Breast epithelium (tissue), 4 donors: ENCODE measurements at places on chromosomes 11 and 22. TPM values are rescaled to one million over a fixed set of nuclear protein-coding genes. Genes with fewer than 3 reads are reported as not detected.

Gene ZNF215
- total RNA-seq = 2.3 TPM

Gene CELF1
- total RNA-seq = 114 TPM

Gene IFT27
- 19.0 TPM for total RNA-seq

Gene CYB5R2
- total RNA-seq = 9.8 TPM

Gene C11orf52
- total RNA-seq = 19.0 TPM

Gene PHOX2A
- total RNA-seq = not detected

Gene DAGLA
- 2.4 TPM for total RNA-seq

Gene SAC3D1
- 7.5 TPM for total RNA-seq

Gene OR5D13
- total RNA-seq = not detected

Gene CCDC89
- total RNA-seq = 1.6 TPM

Gene KRTAP5-2
- not detected for total RNA-seq

Gene CLCF1
- total RNA-seq = 10.2 TPM

Gene MPZL3
- 0.64 TPM for total RNA-seq

Gene TCF20
- total RNA-seq = 36.1 TPM

Gene ABCC8
- total RNA-seq = 10.8 TPM

Gene TRIM77
- total RNA-seq = not detected

Gene LRRN4CL
- 13.6 TPM for total RNA-seq

Gene DDT
- 136 TPM for total RNA-seq

Gene RAB36
- total RNA-seq = 4.8 TPM

Gene OR2AG1
- not detected for total RNA-seq

Gene MFRP
- total RNA-seq = not detected

Gene CRACR2B
- total RNA-seq = 86.2 TPM

Gene MS4A6A
- 35.1 TPM for total RNA-seq

Gene OR51B2
- not detected for total RNA-seq

Gene CCDC87
- 0.15 TPM for total RNA-seq

Gene FREY1
- 0.48 TPM for total RNA-seq

Gene UBASH3B
- total RNA-seq = 6.2 TPM

Gene OR9I1
- not detected for total RNA-seq

Gene DBX1
- total RNA-seq = not detected

Gene APOA5
- not detected for total RNA-seq

Gene KCTD14
- total RNA-seq = 22.4 TPM

Gene SLC17A6
- total RNA-seq = not detected

Gene CD6
- total RNA-seq = 0.80 TPM

Gene OR4D9
- total RNA-seq = not detected

Gene P2RY2
- total RNA-seq = 5.2 TPM

Gene HBG1
- not detected for total RNA-seq

Gene KREMEN1
- 9.5 TPM for total RNA-seq

Gene RAG1
- 0.32 TPM for total RNA-seq
